ENCODE measurements at places on chromosomes 12 and 14. TPM values are rescaled to one million over a fixed set of nuclear protein-coding genes. Genes with fewer than 3 reads are reported as not detected.
A peak's percentile ranks its signal among the peaks of the same experiment; 100 is the strongest.

DNA sequence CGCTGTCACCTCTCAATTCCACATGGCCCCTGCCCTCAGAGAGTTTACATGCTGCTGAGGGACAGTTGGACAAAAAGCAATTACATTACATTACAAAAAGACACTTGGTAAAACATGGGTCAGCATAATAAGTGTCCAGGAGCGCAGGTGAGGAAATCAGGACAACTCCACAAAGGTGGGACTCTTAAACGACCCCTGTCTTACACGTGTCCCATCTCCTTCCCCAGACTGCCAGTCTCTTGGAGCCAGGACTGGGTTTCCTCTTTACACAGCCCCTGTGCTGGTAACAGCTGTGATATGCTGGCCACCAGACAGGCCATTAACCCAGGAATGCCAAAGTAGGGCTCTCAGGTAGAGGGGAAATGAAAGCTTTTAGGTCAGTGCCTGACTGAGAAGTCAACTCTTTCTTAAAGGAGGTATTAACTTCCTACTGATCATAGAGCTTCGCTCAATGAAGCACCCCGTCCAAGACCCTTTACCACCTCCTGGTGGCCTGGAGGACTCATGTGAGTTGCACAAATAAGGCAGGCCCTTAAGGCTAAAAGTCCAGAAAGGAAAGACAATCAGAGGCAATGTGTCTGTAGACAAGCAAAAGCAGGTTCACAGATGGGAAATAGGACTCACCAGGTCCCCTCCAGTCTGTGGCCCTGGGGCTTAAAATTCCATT lies 55.5 kb downstream of the ANO2 start:
- H3K4me3 ChIP-seq = no peak overlapping the region
- no peaks in the 10 kb centered on the region for H3K36me3 ChIP-seq
- peak; percentile 33 for DNase-seq
- H3K27me3 ChIP-seq = peaks cover 15% of the 10 kb centered on the region
- H3K27ac ChIP-seq = no peak overlapping the region
- H3K4me1 ChIP-seq = no peaks in the 10 kb centered on the region

DNA sequence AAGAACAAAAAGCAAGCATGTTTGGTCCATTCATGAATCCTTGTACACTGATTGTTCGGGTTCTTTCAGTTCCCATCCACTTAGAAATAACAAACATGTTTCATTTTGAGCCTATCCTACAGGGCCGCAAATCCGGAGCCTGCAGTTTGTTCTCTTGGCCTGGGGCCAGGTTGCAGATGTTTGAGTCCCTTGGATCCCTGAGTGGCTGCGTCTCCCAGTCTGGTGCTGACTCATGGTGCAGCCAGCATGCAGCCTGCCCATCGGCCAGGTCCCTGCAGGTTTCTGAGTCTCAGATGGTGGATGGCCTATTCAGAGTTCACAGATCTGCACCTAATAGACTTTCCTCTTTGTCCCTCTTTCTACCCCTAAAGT lies 1.9 kb upstream of the DYNC1H1 start:
- peaks cover 2% of the 10 kb centered on the region for H3K36me3 ChIP-seq
- DNase-seq = peak; percentile 86
- H3K4me3 ChIP-seq = no peak overlapping the region
- H3K4me1 ChIP-seq = peaks cover 27% of the 10 kb centered on the region
- H3K27me3 ChIP-seq = no peaks in the 10 kb centered on the region

Gene CCDC197
- total RNA-seq = not detected

Gene HECTD4
- total RNA-seq = 31.2 TPM

All from PC-3 (cell line).